ENCODE measurements at places on chromosomes 16 and 17.

GRCh38 chr17:15171167-15172047 is 93.7 kb downstream of the PMP22 start:
- no peak for DNase-seq

- DNase-seq = no peak
These were observed 52.8 kb downstream of the NDEL1 start for GRCh38 chr17:8488491-8488890.

DNA sequence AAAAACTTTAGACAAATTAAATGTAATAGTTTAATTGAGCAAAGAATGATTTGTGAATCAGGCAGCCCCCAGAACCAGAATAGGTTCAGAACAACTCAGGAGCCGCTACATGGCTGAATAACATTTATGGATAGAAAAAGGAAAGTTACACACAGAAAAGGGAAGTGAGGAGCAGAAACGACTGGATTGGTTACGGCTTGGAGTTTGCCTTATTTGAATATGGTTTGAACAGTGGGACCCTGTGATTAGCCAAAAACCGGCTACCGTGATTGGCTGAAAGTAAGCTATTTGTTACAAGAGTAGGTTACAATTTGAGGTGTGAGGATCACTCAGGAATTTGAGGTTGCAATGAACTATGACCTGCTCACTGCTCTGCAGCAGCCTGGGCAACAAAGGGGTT is 1139.8 kb downstream of the CDH11 start:
- no peak for DNase-seq

- no peak for DNase-seq
These were observed 177.2 kb downstream of the TMEM132E start for GRCh38 chr17:34756637-34757021.

- no peak for DNase-seq
These were observed 27.2 kb downstream of the HASPIN start for GRCh38 chr17:3750926-3751325.

DNA sequence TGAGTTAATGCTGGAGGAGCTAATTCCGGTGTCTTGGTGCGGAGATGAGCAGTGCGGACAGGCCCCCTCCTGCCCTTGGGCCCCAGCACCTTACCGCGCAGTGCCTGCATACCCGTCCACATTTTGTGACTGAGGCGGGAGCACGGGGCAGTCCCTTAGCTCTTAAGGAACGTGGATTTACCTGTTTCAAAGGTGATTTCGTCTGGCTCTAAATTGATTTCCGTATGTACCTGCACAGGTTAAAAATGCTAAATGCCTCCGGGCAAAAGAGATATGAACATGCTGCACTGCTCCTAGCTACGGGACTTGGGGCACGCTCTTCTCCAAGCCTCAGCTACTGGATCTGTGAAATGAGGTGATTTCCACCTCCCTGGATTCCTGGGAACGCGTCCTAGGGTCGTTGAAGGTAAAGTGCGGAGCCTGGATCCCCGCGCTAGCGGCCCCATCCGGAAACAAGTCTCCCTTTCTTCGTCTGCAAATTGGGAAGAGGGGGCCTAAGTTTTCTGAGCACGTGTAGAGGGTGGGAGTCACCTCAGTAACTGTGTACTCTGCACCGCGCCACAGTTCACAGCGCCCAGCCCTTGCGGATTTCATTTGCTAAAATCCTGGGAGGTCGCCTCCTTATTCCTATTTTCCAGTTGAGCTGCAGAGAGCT is 669 bp upstream of the CRISPLD2 start:
- no peak for DNase-seq

GRCh38 chr17:44083250-44083849 is 12.8 kb downstream of the G6PC3 start:
- no peak for DNase-seq

GRCh38 chr16:31136287-31136662 is 748 bp upstream of the PRSS8 start:
- DNase-seq = no peak

DNA sequence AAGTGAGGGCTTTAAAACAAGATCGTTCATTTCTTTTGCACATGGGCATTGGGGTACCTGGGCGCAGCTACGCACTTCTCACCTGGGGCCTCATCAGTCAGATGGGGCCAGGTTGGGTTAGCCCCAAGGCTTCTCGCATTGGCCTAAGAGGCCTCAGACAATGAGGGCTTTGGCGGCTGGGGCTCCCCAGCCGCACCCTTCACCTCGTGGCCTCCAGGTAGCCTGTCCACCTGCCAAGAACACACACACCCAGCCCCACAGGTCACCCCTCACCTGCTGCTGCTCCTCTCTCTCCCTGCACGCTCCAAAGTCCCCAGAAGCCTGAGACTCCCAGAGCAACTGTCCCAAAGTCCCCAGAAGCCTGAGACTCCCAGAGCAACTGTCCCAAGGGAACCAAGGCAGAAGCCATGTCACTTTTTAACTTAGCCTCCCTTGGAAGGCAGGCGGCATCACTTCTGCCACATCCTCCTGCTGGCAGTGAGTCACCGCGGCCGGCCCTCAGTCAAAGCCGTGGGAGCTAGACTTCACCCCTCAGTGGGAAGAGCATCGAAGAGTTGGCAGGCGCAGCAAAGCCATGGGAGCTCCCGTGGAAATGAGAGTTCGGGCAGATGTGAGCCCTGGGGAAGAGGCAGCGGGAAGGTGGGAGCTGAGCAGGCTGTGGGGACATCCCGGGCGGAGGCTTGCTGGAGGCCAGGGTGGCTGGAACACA is 78.9 kb upstream of the PLCG2 start:
- DNase-seq = no peak

- DNase-seq = no peak
These were observed 86.5 kb downstream of the ABCA8 start for GRCh38 chr17:68868708-68869107.

Measured in T-helper 2 cell (primary cell).